EL (cell line): ENCODE measurements at places on chromosomes 11 and 22.

- no peak for DNase-seq
These were observed 606.0 kb downstream of the BUD13 start for GRCh38 chr11:116166573-116167465.

GRCh38 chr11:124207102-124207792, 24.1 kb downstream of the OR10D3 start:
- no peak for DNase-seq

DNA sequence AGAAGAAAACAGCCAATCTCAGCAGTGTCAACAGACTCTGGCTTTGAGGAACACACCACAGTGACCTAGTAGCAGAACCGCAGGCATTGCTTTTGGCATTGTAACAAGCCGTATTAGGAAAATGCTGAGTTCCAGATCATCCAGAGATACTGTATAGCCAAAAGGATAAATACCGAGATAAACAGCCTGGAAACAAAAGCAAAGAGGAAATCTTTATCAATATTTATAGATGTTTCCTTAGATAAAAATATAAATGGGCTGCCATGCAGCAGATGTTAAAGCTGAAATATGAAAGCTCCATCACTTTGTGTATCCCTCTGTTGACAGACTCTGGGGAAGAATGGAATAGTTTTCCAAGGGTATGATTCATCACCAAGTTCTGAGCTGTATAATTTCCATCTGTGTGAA, 98.9 kb upstream of the TP53AIP1 start:
- DNase-seq = peak; percentile 2

GRCh38 chr11:75949023-75949672, 134.1 kb downstream of the UVRAG start:
- peak; percentile 18 for DNase-seq

DNA sequence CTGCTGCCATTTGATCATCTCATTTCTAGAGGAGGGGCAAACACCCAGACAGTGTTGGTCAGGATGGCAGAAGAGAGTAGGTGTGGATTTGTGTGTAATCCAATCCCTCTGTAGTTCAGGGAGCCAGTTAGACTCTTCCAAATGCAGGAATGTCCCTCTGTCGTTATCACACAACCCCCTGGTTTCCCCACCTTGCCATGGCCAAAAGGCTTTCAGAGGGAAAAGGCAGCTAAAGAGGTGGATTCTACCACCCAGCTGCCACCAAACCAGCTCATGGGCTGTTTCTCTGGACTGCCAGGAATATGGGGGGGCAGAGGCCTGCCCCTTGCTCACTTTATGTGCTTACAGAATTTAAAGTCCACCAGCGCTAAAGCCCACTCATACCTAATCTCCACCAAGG, 18.1 kb downstream of the TSKU start:
- DNase-seq = no peak

GRCh38 chr11:13534358-13534757, 38.6 kb upstream of the PTH start:
- no peak for DNase-seq

- DNase-seq = no peak
These were observed 6.3 kb downstream of the NRXN2 start for GRCh38 chr11:64716473-64717267.

DNA sequence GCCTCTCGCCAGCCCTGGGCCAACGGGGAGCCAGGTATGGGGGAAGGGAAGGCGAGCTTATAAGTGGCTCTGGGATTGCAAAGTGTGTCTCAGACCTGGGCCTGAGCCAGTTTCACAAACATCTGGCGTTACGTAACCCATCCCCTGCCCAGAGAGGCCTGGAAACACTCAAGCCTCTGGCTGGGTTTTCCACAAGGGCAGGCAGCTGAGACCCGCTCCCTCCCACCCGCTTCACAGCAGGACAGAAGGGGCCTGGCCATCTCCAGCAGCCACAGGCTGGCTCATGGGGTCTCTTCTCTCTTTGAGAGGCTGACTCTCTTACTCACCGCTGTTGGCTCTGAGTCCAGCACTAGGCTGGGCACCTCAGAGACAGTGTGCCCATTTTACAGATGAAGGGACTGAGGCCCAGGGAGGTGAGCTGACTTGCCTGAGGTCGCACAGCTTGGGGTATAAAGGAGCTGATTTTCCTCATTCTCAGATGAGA, 44.5 kb downstream of the TRIOBP start:
- peak; percentile 89 for DNase-seq

GRCh38 chr22:18980829-18981228, 44.7 kb upstream of the PRODH start:
- DNase-seq = no peak

DNA sequence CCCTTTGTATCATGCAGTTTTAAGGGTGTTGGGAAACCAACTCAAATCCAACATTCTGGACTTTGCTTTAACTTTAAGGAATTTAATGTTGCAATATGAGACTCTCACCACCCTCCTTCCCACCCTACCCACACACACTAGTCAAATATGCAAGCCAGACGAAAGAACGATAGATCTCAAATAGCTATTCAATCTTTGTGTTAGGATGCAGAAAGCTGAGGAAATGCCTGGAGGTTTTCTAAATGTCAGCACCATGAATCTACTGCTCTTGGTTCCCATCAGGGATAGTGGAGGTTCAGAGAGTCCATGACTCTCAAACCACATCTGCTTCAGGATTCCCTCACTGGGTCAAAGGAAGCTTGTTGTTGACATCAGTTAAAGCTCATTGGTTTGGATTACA, 33.7 kb downstream of the EXPH5 start:
- DNase-seq = peak; percentile 70
